NCI-H1417 treated with DMSO at 0.1 percent for 48 hours (cell line): ENCODE measurements at places on chromosomes 3 and 15.

DNA sequence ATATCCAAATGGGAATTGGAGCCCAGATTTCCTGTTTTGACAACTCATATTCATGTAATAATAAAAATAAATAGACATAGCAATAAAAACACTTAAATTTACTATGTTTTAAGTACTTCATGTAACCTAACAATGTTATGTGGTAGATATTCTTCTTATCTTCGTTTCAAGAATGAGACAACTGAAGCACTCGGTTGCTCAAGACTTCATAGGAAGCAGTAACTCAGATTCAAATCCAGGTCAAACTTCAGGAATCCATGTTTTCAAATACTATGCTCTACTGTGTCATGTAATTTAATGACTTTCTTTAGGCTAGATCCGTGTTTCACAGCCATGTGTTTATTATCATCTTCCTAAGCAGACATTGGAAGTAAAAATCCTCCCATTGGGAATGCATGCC lies 492.2 kb downstream of the CNTN3 start:
- DNase-seq = no peak

DNA sequence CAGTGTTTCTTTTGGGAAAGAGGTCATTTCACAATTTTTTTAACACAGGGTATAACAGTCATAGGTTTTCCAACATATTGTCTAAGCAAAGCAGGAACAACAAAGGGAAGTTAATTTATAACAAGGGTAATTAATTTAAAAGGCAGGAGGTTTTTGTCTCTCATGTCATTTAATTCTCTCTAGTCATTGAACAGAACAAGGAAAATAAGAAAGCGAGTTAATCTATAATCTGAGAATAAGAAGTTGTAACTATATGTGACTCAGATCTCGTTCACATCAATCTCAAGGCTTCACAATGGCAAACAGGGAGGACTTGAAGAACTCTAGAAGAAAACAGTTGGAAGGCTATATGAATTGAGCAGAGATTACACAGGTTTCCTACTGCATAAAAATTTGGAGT lies 579.8 kb upstream of the CCDC54 start:
- no peak for DNase-seq

DNA sequence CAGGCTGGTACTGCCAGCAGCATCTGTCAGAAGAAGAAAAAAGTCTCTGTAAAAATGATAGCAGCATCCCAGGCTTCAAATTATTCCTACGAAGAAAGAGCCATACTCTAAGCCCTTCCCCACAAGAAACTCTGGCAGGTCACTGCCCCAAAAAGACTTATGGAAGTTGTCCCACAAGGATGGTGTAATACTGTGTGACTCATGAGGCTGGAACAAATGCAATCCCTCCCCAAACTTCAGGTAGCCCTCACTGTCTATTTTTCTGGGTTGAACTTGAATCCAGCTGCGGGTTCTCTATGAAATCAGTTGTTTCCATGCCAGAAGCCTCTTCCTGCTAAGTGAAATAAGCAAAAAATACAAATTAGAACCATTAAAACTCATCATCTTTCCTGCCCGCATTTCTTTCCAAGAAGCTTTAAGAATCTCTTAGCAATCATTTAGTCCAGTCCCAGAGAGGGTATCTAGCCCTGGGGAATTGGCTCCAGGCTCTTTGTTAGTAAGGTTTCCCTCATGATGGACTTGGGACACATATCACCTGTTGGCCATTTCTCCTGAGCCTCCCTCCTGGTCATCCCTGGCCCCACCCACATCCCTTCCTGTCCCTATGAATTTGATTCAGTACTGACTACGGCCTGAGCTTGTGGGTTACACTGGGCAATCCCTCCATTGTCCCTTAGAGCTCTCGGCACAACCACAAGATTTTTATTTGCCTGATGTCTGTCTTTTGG lies 51.7 kb downstream of the FAM174B start:
- DNase-seq = no peak

- no peak for DNase-seq
Observed at GRCh38 chr3:36907911-36908646, 36.8 kb downstream of the TRANK1 start.

DNA sequence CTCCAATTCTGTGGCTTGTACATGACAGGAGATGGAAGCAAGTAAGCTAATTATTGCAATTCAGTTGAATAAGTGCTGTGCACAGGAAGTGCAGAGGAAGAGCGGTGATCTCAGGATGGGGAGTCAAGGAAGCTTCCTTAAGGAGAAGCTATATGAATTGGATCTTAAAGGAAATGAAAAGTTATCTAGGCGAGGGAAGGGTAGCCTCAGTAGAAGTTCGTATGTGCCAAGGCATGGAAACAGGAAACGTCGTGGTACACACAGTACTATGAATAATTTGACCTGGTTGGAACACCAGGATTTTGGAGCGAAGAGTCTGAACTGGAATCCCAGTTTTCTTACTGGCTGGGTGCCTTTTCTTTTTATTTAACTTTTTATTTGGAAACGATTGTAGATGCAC lies 39.3 kb downstream of the ST6GAL1 start:
- DNase-seq = no peak

DNA sequence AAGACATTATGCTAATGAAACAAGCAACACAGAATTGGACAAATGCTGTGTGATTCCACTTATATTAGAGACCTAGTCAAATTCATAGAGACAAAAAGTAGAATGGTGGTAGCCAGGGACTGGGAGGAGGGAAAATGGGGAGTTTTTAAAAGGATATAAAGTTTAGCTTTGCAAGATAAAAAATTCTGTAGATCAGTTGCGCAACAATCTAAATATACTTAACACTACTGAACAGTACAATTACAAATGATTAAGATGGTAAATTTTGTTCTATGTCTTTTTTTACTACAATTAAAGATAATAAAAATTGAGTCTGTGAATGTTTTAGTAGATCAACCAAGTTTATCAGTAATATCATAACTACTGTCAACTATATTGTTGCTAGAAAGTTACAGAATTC lies 340.1 kb upstream of the PDZRN3 start:
- DNase-seq = no peak

DNA sequence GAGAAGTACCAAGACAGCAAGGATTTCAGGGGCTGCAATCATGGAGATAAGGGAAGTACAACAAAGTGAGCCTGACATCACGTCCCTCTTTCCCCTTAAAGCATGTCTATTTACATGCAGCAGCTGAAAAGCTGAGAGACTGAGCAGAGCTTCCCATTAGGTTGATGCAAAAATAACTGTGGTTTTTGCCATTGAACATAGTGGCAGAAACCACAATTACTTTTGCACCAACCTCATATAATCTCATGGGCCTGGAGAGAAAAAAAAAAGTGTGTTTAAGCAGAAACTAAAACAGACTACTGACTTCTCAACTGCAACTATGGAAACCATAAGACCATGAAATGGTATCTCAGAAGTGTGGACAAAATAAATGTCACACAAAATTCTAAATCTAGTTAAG lies 48.3 kb downstream of the CCDC12 start:
- no peak for DNase-seq

GRCh38 chr15:60660290-60661051 lies 181.5 kb upstream of the ICE2 start:
- DNase-seq = no peak

GRCh38 chr3:65928110-65928509 lies 110.6 kb downstream of the MAGI1 start:
- no peak for DNase-seq

DNA sequence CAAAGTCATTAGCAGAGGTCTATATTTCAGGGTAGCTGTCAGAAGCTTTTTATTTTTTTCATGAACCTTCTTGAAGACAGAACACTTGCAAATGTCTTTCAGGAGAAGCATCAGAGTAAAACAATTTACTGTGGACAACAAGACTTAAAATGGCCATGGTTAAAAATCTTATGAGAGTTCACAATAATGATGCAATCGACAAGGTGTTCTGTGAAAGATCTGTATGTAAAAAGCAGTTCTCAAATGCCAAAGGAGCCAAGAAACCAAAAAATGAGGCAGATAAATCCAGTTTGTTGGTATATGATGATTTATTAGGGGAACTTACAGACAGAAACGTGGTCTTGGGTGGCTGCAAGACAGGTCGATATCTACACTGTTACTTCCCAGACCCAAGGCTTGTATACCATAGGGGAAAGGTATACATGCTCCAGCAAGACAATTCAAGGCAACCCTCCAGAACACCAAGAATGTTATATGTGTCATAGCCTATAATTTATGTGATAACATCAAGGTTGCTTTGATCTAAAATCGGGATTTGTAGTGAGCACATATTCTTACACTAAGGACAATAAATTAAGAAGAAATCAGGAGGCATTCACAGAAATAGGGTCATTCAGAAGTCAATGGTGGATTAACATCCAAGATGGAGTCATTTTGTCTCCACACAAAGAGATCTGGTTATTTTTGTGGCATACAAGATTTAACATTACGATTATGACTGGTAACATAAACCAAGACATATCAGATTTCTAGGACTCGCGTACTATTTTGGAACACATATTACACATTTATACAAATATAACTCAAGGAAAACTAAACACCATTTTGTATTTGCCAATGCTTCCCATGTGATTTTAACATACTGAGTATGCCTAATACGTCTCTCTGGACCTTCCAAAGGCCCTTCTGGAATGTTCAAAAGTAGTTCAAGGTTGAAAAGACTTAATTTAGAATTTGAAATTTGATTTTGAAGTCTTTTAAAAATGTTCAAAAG lies 316.4 kb downstream of the THSD4 start:
- no peak for DNase-seq

GRCh38 chr3:180250172-180250571 lies 213.4 kb upstream of the PEX5L start:
- DNase-seq = no peak

DNA sequence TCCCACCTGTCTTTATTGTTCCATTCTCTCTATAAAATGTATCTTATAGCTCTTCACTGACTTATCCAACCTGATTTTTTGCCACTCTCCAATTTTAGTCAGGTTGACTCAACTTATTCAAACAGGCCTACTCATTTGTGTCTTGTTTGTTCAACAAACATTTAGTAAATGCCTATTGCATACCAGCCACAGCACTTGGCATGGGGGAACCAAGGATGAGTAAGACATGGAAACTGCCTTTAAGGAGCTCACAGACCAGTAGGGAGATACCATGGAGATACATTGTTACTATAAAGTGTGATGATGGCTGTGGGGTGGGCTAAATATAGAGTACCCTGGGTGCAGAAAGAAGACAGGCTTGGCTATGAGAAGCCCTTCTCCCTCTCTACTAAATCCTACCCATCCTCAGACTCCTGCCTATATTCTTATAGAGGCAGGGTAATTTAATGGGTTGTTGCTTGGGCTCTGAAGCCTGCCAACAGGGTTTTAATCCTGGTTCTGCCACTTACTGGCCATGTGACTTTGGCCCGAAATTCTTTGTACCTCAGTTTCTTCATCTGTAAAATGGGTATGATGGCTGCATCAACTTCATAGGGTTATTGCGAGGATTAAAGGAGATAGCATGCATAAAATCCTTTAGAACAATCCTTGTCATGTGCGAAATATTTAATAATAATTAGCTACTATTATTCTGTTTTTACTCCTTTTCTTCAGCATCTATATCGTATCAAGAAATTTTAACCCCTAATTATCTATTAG lies 348.5 kb upstream of the UMPS start:
- DNase-seq = no peak

DNA sequence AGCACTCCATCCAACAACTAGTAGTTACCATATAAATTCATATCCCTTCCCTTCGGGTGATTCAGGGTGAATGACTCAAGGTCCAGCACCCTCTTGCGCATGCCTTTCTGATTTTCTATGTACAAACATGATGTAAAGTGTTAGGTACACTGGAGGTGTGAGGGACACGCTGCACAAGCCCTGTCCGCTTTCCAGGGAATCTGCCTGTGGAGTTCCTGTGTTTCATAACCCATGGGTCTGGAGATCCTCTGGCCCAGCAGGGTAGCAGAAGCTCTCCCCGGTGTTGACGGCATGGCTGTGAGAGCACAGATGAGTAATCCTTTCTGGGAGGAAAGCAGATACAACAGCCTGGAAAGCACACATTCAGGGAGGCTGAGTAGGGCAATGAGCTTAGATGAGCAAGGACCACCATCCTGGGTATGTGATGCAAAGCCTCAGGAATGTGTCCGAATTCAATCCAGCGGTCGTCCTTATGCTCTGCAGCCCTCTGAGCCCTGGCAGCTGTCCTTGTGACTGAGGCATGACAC lies 142.9 kb upstream of the TP63 start:
- no peak for DNase-seq

DNA sequence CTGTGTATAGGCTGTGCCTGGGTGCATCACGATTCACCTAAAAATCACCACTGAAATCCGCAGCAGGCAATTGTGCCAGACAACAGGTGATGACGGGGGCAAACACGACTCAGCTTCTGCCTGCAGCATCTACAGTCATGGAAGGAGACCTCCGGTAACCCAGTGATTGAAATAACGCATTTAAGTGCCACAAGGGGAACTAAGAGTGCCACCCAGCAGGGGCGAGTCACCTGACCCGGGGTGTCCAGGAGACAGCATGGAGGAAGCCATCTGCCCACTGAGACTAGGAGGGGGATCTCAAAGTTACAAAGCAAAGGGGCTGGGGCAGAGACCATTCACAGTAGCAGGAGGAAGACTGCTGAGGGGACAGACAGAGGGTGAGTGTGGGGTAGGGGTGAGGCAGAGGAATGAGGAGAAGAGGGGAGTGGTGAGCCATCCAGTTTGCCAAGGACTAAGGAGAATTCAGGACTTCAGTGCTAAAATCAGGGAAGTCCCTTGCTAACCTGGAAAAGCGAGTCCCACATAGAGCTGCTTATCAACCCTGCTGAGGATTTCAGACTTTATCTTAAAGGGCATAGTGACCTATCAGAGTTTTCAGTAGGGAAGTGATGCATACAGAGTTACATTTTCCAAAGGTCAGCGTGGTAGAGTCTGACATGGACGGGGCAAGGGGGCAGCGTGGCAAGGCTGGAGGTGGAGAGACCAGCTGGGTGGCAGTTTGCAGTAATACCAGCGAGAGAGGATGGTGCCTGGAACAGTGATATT lies 256.7 kb upstream of the HES1 start:
- DNase-seq = no peak

GRCh38 chr3:137105277-137105977 lies 147.6 kb downstream of the IL20RB start:
- DNase-seq = peak; percentile 12

DNA sequence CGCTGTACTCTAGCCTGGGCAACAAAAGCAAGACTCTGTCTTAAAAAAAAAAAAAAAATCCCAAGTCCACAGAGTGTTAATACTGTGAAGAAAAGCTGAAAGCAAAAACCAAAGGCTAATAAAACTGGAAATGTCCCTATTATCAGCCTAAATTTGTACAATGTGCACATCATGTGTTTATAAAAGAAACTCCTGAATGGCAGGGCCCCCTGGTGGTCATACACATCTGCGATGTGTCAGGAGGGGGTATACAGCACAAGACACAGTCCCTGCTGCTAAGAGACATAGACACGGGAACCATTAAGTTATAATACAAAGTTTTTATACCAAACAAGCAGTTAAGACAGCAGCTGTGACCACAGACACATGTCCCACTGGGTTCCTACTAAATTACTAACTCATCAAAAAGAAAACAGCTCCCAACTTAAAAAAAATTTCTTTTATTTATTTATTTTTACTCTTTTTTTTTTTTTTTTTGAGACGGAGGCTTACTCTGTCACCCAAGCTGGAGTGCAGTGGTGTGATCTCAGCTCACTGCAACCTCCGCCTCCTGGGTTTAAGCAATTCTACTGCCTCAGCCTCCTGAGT lies 31.0 kb downstream of the IDH2 start:
- DNase-seq = peak; percentile 48

GRCh38 chr15:35646790-35647189 lies 100.8 kb upstream of the DPH6 start:
- DNase-seq = no peak
